ENCODE measurements at places on chromosomes 6 and 20.

DNA sequence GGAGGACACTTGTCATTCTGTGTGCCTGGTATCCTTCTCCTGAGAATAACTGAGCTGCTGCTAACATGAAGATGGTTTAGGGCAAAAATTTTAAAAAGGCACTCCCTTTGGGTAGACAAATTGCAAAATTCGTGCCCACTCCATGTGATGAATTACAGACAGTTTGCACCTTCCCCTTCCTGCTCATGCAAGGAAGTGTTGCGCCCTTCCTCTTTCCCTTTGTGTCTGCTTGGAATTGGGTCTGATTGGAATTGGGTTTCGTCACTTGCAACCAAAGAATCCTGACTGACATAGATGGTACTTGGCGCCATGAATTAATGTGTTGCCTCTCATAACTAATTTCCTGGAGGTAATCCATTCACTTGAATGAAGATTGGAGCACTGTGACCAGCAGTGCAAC lies 62.3 kb upstream of the SHLD1 start:
- no peak for DNase-seq

DNA sequence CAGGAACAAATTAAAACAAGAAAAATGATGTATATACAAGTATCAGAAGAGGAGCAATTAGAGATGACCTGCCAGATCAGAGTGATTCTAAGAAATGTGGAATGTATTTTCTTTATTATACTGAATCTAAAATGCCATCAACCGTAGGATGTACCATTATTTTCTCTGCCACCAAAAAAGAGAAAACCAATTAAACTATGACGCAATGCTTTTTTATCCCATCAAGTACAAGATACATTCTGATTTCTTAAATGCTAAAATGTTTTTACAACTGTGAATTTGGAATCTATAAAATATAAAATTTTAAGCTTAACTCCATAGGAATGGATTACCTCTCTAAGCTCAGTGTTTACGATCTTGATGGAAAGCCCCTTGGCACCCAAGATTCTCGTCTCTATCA lies 85.9 kb downstream of the PHACTR1 start:
- DNase-seq = no peak

- DNase-seq = no peak
These were observed 152.4 kb downstream of the SASH1 start for GRCh38 chr6:148495029-148495428.

DNA sequence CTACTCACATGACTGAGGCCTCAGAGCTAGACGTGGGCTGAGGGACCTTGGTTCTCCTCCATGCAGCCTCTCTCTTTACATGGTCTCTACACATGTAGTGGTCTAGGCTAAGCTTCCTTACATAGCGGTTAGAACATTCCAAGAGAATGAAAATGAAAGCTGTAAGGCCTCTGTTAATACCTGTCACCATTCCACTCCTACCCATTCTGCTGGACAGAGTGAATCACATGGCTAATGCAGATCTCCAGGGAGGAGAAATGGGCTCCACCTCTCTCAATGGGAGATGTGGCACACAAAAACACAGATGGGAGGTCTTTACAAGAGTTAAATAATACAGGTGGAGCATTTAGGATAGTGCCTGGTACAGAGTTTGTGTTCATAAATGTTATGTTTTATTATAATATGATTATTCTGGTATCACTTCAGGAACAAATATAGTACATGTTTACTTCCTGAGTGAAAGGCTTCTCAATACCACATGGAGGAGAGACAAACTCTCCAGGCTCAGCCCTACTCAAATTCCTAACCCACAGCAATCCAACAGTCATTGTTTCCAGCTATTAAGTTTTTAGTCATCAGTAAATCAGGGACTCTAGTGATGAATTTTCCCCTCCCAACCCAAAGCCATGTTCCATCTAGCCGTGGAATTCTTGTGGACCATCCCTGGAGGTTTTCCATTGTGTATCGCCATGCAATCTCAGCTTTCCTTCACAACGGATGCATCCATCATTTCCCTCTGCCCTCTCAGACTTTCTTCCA lies 57.9 kb downstream of the ISM1 start:
- DNase-seq = no peak

- no peak for DNase-seq
These were observed 628.0 kb downstream of the KIF16B start for GRCh38 chr20:15945289-15945688.

All from stimulated activated CD4-positive, alpha-beta T cell treated with anti-CD3 and anti-CD28 coated beads, Interleukin-15, amount 100 ng/mL, for 1 hour (primary cell).